ENCODE measurements at places on chromosomes 3 and 15.

GRCh38 chr3:7695049-7695448 is 806.6 kb upstream of the LMCD1 start:
- no peak for DNase-seq

GRCh38 chr3:11290743-11291680 is 18.8 kb downstream of the ATG7 start:
- peak; percentile 23 for DNase-seq

GRCh38 chr3:4996223-4996765 is 17.1 kb downstream of the BHLHE40 start:
- no peak for DNase-seq

DNA sequence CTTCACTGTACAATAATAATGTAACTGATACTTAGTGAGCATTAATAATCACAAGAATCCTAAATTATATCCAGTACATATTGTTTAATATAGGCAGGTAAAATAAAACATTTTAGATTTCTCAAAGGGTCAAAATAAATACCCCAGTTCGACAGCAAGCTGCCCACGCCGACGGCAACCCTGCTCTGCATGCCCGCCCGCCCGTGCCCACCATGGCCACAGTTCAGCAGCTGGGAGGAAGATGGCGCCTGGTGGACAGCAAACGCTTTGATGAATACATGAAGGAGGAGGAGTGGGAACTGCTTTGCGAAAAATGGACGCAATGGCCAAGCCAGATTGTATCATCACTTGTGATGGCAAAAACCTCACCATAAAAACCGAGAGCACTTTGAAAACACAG is 22.9 kb downstream of the BTBD1 start:
- DNase-seq = no peak

GRCh38 chr3:55622733-55623132 is 135.6 kb upstream of the WNT5A start:
- DNase-seq = no peak

- no peak for DNase-seq
These were observed 152.0 kb downstream of the NUP210 start for GRCh38 chr3:13268120-13268519.

GRCh38 chr3:61221759-61222362 is 29.4 kb downstream of the FHIT start:
- no peak for DNase-seq

DNA sequence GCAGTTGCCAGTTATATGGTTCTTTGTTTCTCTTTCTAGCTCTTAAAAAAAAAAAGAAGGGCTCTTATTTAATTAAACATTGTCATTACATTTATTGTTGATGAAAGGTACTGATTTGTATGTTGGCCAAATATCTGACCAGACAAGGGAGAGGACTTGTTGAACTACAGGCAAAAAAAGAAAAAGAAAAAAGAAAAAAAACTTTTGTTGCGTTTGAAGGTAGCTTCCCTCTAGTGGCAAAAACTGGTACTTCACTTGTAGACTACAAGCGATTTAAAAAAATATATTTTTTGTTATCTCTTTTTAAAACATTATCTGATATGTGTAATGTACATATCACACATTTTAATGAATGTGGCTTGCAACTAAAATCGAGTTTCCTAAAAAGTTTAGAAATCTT is 280.6 kb downstream of the ROBO2 start:
- no peak for DNase-seq

DNA sequence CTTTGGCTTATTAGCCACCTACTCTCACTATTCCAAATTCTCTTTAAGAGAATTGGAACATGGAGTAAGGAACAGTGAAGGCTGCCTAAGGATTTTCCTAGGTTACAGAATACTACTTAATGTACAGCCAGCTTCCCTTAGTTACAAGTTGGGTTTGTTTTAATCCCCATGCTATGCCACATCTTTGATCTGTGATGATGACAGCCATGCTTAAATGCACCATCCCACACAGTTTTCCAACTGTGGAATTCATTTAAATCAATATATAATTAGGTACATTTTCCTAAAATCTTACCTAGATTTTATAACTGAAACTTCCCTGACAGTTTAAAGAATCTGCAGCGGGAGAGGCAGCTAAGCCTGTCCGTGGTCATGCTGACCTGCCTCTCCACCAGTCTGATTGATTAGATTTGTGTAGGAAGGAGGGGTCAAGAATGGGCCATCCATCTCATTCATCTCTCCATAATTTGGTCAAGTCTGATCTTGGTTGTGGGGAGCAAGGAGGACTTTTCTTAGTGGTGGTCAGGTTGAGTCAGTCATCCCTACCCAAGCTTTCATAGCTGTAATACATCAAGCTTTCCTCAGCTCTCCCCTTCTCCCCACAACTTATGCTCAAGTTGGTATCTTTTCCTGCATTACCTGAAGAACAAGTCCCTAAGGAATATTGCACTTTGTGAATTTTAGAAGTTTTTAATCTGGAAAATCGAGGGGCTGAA is 37.1 kb downstream of the RIOX2 start:
- DNase-seq = no peak

GRCh38 chr3:175003590-175003989 is 144.5 kb downstream of the NAALADL2 start:
- DNase-seq = no peak

- DNase-seq = no peak
These were observed 168.6 kb downstream of the SEMA6D start for GRCh38 chr15:47885920-47886319.

DNA sequence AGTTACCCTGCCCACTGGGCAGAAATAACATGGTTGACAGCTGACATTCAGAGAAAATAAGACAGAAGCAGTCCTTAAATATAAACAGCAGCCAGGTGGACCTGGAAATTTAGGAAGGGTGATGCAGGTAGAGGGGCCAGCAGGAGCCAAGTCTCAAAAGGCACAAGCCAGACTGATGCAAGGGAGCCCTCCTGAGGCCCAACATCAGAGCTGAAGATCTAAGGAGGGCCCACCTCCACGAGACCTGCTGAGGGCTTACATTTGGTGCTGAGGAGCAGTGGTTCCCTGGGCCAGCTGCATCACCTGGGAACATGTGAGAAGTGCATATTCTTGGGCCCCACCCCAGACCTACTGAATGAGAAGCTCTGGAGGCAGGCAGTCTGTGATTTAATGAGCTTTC is 105.5 kb upstream of the TRIM42 start:
- DNase-seq = no peak

DNA sequence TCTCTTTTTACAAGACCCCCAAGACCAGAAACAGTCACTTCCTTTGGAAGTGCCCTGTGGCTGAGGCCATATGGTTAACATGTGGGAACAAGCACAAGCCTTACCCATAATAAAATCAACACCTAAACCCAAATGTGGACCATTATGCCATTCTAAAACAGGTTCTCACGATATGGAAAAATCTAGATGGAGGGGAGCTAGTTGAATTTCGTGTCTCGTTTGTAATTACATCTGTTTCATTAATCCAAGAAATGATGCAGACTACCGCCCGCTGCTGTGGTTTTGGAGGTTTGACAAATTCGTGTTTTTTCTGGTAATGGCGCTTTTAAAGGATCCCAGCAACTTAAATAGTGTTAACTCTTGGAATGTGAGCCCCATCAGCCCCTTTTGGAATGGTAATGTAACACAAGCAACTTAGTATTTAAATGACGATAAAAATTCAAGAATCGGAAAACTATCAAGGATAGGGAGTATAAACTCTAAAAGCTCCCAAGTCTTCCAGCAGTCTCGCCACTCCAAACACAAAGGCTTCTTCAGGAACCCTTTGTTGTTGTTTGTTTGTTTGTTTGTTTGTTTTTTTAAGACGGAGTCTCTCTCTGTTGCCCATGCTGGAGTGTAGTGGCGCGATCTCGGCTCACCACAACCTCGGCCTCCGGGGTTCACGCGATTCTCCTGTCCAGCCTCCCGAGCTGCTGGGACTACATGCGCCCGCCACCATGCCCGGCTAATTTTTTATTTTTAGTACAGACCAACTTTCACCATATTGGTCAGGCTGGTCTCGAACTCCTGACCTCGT is 1.1 kb downstream of the CNBP start:
- DNase-seq = no peak

DNA sequence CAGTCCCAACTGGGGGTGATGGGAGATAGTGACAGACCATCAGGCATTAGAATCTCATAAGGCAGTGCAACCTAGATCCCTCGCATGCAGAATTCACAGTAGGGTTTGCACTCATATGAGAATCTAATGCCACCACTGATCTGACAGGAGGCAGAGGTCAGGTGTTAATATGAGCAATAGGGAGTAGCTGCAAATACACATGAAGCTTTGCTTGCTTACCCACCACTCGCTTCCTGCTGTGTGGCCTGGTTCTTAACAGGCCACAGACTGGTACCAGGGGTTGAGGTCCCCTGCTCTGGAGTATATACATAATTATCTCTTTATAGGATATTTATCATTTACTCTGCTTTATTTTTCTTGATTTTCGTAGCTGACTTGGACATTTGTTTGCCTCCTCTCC is 36.0 kb upstream of the ZMAT3 start:
- DNase-seq = no peak

GRCh38 chr3:132867956-132868355 is 145.7 kb upstream of the NPHP3 start:
- no peak for DNase-seq

DNA sequence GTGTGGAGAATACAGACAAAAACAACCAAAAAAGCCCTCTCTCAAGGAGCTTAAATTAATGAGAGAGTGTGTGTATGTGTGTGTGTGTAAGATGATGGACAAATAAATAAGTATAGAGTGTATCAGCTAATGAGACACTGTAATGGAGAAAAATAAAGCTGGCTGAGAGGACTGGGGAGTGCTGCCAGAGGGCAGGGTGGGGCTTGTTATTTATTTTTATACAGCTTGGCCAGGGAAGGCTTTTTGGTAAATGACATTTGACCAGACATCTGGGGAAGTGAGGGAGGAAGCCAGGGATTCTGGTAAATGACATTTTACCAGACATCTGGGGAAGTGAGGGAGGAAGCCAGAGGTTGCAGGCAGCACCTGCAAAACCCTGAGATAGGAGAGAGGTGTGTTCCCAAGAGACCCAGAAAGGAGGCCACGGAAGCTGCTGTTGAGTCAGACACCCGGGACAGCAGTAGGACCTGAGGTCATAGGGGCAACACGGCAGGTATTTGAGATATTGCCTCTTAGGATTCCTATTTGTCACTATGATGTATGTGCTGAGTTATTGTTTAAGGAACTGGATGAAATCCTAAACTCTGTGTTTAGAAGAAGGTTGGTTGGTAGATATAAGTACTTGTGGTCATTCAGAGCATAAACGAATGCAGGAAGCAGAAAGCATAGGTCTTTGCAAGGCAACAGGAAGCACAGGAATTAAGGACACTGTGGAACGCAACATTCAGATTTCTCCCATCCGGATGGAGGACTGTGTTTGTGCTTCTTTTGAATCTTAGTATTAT is 2.7 kb downstream of the SV2B start:
- DNase-seq = no peak

GRCh38 chr3:196127308-196128040 is 45.6 kb upstream of the TFRC start:
- no peak for DNase-seq

DNA sequence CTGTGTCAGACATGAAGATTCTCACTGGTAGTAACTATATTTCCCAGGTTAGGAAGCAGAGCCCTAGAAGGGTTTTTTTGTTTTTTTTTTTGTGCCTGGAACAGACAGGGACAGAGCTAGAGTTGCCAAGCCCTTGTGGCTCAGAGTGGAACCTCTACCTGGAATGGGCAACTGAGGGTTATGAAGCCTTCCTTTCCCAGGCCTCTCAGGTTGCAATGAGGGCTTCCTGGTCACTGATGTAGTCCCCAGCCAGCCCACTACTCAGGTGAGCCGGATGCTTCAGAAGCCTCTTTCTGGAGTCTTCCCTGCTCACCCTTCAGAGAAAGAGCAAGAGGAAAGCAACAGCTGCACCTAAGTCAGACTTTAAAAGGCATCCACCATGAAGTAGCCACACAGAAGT is 48.8 kb upstream of the MANF start:
- no peak for DNase-seq

GRCh38 chr3:50483374-50483773 is 20.1 kb downstream of the CACNA2D2 start:
- no peak for DNase-seq

DNA sequence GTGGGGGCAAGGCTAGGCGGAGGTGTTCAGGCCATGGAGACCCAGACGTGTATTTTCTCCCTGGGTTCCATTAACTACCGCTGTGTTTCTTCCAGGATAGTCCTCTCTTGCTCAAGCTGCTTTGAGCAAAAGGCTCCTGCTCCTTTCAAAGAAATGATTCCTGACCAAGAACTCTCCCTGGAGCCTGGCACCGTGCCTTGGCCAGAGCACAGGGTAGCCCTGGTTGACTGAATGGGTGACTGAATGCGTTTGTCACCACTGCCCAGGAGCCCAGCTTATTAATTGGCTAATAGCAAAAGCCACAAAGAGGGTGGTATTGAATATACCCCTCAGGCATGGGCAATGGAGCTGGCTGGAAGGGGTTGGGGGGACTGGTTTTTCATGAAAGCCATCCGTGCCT is 13.9 kb downstream of the RASGRF1 start:
- DNase-seq = no peak

- DNase-seq = no peak
These were observed 527.9 kb upstream of the MDFIC2 start for GRCh38 chr3:70840106-70840870.

GRCh38 chr3:101823525-101823924 is 25.8 kb upstream of the NFKBIZ start:
- no peak for DNase-seq

DNA sequence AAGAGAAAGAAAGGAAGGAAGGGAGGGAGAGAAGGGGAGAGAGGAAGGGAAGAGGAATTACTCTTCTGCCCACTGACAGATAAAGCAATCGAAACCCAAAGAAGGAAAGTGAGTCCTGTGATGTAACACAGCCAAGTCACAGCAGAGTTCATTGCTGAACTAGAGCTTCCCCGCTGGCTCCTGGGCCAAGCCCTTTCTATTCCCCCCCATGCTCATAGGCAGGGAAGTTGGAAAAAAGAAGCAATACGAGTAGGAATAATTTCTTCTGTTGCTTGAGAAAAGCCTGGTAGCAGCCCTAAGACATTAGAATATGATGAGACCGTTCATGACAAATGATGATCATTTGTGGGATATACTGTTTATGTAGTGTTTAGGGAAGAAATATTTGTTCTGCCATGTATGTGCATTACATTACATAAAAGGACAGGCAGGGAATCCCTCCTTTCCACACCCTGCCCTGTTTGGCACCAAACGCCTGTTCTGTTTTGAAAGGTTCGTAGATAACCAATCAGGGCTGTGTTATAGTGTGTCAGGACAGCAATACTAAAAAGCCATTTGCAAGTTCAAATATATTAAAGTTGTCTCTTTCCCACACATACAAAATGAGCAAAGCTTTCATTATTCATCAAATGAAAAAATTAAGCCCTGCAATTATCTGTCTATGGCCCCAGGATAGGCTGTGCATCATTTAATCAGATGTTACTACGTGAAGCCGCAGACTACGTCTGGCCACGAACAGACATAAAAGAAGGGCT is 111.0 kb upstream of the TRPM1 start:
- DNase-seq = no peak

GRCh38 chr15:82130248-82130647 is 84.4 kb upstream of the MEX3B start:
- no peak for DNase-seq

DNA sequence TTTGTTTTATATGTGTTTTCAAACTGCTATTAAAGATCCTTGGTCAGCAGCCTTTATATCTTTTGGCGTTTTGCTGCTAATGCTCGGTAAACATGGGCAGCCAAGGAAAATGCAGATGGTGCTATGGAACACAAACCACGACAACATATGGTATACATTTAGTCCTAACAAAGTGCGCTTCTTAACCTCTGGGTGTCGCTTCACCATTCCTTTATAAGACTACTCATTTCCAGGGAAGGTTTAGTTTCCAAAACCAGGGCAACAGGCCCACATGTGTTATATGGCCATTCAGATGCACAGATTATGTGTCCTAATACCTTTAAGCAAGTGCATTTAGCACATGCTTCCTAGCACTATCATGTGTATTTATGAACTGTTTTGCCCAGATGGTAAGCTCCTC is 14.7 kb downstream of the SHOX2 start:
- DNase-seq = no peak

All from stimulated activated CD4-positive, alpha-beta T cell treated with anti-CD3 and anti-CD28 coated beads, Interleukin-1b, Interleukin-23, amount 100 ng/mL, for 48 hours (primary cell).